ENCODE measurements at places on chromosomes 3 and 15.

DNA sequence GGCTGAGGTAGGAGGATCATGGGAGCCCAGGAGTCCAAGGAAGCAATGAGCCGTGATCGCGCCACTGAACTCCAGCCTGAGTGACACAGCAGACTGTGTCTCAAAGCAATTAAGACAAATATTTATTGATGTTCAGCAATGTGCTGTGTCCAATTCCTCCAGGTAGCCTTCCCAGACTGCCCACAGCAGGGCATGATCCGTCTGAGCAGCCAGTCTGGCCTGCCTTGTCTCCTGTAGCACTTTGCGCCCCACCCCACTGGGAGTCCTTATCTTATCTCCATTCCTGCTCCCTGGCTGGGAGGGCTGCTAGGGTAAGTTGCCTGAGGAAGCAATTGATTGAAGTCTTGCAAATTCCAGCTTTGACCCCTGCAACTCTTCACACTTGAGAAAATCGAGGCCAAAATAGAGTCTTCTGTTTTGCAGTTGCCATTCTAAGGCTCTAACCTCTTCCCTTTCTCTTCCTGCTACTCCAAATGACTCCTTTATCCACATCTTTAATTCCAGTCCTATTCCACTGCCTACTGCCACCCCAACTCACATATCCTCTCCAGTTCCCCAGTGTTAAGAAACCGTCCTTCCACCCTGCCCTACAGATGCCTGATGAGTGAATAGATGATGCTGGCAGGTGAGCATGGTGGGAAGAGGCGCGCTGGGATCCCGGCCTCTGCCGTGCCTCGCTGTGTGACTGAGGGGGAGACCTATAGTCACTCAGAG, 26.9 kb upstream of the LCTL start:
- H3K4me3 ChIP-seq, result no peak overlapping the region
- H3K36me3 ChIP-seq, result no peaks in the 10 kb centered on the region
- DNase-seq, result no peak
- peaks cover 4% of the 10 kb centered on the region for H3K27me3 ChIP-seq
- no peak overlapping the region for H3K27ac ChIP-seq
- H3K4me1 ChIP-seq, result no peaks in the 10 kb centered on the region

DNA sequence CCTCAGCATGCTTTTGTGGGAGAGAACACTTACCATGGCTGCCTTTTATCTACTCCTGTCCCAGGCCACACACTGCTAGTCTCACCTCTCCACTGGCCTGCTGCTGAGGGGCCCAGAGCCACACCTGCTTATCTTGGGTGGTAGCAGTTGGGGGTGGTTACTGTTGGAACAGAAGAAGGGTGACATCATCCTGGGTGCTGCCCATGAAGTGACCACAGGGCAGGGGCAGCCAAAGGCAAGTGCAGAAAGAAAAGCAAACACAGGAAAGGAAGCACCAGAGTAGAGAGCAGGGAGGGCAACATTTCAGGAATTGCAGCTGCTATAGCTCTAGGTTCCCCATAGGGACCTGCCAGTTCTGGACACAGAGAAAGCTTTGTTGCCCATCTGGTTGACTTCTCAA, 345.2 kb downstream of the VPS13C start:
- no peak overlapping the region for H3K4me3 ChIP-seq
- no peak for DNase-seq
- no peak overlapping the region for H3K27ac ChIP-seq

DNA sequence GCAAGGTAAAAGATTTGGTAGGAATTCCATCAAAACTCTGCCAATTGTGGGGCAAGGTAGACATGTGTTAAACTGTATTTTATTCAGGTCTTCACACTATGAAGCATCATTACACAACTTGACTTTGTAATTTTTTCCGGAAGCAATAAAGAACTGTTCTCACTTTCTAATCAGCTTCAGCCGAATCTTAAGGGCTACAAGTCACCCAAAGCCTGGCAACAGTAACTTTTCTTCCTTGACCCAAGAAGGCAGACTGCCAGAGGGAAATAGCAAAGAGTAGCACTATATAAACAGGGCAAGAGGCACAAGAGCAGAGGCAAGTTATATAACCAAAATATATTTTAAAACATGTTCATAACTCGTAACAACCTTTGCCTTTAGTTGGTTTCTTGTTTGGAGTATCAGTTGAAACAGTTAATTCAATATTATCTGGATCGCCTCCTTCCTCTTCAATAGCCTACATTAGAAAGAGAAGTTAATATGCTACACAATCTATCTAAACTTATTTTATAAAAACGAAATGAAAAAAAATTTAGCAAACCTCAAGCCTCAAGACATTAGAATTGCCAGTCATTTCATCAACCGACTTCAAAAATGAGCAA, 1.4 kb downstream of the SLTM start:
- H3K4me3 ChIP-seq, result peak overlapping the region; percentile 98
- H3K4me1 ChIP-seq, result peaks cover 17% of the 10 kb centered on the region
- H3K36me3 ChIP-seq, result peaks cover 22% of the 10 kb centered on the region
- DNase-seq, result peak; percentile 14
- H3K27me3 ChIP-seq, result no peaks in the 10 kb centered on the region

GRCh38 chr15:80635953-80636352, 59.2 kb upstream of the ABHD17C start:
- H3K4me3 ChIP-seq, result no peak overlapping the region
- no peak for DNase-seq
- H3K4me1 ChIP-seq, result no peaks in the 10 kb centered on the region
- no peak overlapping the region for H3K27ac ChIP-seq
- peaks cover 9% of the 10 kb centered on the region for H3K27me3 ChIP-seq
- no peaks in the 10 kb centered on the region for H3K36me3 ChIP-seq

DNA sequence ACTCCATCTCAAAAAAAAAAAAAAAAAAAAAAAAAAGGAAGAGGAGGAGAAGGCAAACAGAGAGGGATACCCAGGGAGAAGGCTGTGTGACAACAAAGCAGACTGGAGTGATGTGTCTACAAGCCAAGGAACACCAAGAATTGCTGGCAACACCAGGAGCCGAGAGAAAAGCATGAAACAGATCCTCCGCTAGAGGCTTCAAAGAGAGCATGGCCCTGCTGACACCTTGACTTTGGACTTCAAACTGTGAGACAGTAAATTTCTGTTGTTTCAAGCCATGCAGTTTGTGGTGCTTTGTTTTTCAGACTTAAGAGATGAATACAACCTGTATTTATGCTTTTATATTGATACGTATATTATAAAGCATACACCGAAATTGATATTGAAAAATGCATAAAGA, 74.3 kb upstream of the TRA2B start:
- DNase-seq, result no peak
- H3K4me3 ChIP-seq, result no peak overlapping the region
- H3K27ac ChIP-seq, result no peak overlapping the region
- peaks cover 13% of the 10 kb centered on the region for H3K27me3 ChIP-seq
- no peaks in the 10 kb centered on the region for H3K4me1 ChIP-seq

GRCh38 chr3:75332794-75333193, 331.3 kb upstream of the FRG2C start:
- no peaks in the 10 kb centered on the region for H3K4me1 ChIP-seq
- DNase-seq, result no peak
- no peak overlapping the region for H3K4me3 ChIP-seq
- H3K27ac ChIP-seq, result no peak overlapping the region

DNA sequence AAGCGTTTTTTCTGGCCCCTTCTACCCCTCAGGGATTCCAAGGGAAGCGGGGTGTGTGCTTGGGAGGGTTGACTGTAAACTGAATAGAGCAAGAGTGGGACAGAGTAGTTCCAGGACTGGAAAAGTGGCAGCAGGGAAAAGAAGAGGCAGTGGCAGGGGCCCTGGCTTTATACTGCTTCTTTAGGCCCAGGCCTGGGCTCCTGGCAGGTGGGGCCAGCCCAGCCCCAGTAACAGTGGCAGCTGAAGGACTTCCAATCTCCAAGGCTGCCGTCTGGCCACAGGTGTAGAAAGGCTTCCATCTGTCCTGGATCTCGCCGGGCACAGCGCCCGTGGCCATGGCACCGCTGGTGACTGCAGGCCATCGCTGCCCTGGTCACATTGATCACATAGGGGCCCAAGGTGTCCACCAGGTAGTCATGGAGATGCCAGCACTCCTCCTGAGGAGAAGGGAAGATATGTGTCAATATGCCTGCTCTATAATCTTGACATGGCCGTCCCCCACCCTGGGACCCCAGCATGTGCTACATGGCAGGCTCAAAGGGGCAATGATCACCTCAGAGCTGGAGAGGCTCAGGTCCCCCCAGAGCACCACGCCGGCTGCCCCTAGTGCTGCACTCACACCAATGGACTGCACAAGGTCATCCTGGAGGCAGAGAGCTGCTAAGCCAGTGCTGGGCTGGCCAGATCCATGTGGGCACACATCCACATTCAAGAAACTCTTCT, 1.0 kb upstream of the IFRD2 start:
- H3K27me3 ChIP-seq, result no peaks in the 10 kb centered on the region
- H3K4me3 ChIP-seq, result peak overlapping the region; percentile 95
- H3K4me1 ChIP-seq, result peaks cover 18% of the 10 kb centered on the region
- peak overlapping the region; percentile 93 for H3K27ac ChIP-seq
- no peak for DNase-seq
- peaks cover 29% of the 10 kb centered on the region for H3K36me3 ChIP-seq

GRCh38 chr3:119639494-119640350, 20.7 kb downstream of the POPDC2 start:
- H3K27me3 ChIP-seq, result no peaks in the 10 kb centered on the region
- peaks cover 24% of the 10 kb centered on the region for H3K36me3 ChIP-seq

DNA sequence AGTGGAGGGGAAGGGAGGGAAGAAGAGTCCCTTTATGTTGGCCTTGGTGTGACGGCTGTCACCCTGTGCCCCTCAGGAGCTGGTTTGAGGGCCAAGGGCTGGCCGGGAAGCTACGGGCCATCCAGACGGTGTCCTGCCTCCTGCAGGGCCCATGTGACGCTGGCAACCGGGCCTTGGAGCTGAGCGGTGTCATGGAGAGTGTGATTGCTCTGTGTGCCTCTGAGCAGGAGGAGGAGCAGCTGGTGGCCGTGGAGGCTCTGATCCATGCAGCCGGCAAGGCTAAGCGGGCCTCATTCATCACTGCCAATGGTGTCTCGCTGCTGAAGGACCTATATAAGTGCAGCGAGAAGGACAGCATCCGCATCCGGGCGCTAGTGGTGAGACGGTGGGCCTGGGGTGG, 8.1 kb upstream of the RCCD1 start:
- no peaks in the 10 kb centered on the region for H3K4me1 ChIP-seq
- H3K27ac ChIP-seq, result no peak overlapping the region
- H3K27me3 ChIP-seq, result no peaks in the 10 kb centered on the region
- no peak overlapping the region for H3K4me3 ChIP-seq

DNA sequence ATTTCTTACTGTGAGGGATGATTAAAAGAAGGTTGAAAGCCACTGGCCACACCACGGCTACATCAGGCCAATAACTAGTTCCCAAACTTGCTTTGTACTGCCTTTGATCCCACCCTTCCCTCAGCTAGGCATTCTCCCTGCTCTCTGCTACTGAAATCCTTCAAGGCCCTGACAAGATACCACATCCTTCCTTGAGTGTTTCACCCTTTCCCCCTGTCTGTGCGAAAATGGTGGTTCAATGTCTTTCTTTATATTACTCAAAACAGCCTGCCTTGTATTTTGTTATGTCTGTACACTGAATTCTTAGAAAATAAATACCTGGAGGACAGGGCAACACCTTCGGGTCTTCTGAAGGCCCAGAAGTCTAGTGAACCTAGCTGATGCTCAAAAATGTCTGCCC, 932 bp upstream of the VPS8 start:
- DNase-seq, result peak; percentile 35
- H3K27me3 ChIP-seq, result no peaks in the 10 kb centered on the region
- H3K36me3 ChIP-seq, result peaks cover 3% of the 10 kb centered on the region

DNA sequence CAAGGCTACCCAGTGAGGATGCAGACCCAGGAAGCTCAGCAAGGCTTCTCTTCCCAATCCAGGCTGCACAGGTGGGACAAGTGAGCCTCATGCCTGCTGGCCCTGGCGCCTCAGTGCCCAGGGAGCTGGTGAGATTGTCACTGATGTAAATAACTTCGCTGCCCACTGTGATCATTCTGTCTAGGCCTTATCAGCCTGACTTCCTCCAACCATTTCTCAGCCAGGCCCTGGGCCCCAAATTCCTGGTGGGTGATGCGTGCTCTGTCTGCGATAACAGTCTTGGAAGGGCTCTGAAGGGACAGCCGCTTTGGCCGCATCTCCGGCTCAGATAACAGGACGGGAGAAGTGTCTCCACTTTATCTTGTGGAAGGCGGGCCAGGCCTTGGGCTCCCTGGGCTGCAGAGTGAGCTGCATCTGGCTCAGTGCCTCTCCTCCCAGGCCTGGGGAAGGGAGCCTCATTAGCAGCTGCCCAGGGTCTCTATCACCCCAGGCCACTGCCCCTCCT, 2.2 kb upstream of the FBLN2 start:
- H3K36me3 ChIP-seq, result peaks cover 6% of the 10 kb centered on the region
- no peak overlapping the region for H3K27ac ChIP-seq
- peaks cover 43% of the 10 kb centered on the region for H3K4me1 ChIP-seq
- DNase-seq, result no peak

GRCh38 chr3:112086076-112086854, at the start of gene C3orf52:
TSS of gene C3orf52 (plus strand) at chr3:112086389. CDS start at chr3:112086408, 19 bp downstream.
- H3K36me3 ChIP-seq, result no peaks in the 10 kb centered on the region
- peaks cover 20% of the 10 kb centered on the region for H3K4me1 ChIP-seq
- peaks cover 22% of the 10 kb centered on the region for H3K27me3 ChIP-seq
- peak within 1 kb of the TSS; percentile 75 for H3K4me3 ChIP-seq

DNA sequence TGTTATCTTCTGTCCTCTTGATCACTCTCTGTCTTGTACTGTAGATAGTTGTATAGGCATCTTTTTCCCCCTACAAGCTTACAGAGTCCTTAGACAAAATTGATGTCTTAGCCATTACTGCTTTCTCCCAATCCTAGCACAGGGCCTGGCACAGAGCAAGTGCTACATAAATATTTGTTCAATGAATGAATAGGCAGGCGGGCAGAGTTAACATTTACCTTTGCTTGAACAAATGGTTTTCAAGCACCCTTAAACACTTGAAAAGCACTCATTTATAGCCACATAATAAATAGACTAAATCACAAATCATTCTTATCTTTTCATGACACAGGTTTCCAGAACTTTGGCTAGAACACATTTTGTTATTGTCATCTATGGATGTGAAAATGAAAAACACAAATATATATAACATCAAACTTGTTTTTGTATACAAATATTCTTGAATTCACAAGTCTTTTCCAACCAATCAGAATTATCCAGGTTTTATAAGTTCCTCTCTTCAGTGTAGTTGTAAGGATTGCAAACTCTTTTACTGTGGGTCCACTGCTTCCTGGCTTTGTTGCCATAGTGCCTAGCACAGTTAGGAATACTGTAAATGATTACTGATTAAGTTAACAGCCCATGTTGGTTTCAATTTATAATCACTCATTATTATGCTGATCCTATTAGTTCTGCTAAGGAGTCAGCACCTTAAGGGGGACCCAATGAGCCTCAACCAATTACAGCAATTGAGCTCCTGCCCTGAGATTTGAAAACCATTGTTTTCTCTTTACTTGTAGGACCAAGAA, 61.9 kb downstream of the ISL2 start:
- peaks cover 11% of the 10 kb centered on the region for H3K36me3 ChIP-seq
- no peaks in the 10 kb centered on the region for H3K27me3 ChIP-seq
- DNase-seq, result no peak
- H3K4me3 ChIP-seq, result no peak overlapping the region
- no peak overlapping the region for H3K27ac ChIP-seq
- no peaks in the 10 kb centered on the region for H3K4me1 ChIP-seq

GRCh38 chr3:18077128-18077840, 334.9 kb upstream of the TBC1D5 start:
- H3K27ac ChIP-seq, result no peak overlapping the region
- no peak for DNase-seq
- H3K36me3 ChIP-seq, result no peaks in the 10 kb centered on the region
- no peak overlapping the region for H3K4me3 ChIP-seq
- H3K27me3 ChIP-seq, result no peaks in the 10 kb centered on the region
